ENCODE measurements at places on chromosomes 2 and 18.
A peak's percentile ranks its signal among the peaks of the same experiment; 100 is the strongest.

DNA sequence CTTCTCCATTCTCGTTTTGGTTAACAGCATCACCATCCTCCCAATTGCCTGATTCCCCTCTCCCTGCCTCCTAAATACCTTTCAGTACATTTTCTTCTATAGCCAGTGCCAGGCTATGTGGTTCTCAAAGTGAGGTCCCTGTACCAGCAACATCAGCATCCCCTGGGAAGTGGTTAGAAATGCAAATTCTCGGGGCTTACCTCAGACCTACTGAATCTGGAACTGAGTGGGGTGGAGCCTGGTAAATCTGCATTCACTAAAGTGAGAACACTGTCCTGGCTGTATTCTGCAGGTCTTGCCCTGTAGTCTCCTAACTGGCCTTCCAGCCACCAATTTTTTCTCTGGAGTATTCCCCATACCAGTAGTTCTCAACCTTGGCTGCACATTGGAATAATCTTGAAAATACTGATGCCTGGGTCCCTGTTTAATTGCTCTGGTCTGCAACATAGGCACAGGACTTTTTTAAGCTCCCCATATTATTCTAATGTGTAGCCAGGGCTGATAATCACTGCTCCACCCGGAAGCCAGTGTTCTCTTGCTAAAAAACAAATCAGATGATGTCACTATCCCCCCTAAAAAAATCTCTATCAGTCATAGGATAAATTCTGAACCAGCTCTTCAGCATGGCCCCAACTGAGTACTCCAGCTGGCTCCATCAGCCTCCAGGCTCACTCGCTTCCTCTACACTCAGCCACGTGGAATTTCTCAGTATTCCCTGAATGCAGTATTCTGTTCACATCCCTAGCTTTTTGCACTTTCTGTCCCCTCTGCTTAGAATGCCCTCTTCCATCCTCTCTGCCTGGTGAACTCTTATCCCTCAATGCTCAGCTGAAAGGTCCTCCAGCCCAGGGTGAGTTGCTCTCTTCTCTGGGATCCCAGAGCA is 98.4 kb downstream of the CDK15 start:
- DNase-seq, result peak; percentile 81

DNA sequence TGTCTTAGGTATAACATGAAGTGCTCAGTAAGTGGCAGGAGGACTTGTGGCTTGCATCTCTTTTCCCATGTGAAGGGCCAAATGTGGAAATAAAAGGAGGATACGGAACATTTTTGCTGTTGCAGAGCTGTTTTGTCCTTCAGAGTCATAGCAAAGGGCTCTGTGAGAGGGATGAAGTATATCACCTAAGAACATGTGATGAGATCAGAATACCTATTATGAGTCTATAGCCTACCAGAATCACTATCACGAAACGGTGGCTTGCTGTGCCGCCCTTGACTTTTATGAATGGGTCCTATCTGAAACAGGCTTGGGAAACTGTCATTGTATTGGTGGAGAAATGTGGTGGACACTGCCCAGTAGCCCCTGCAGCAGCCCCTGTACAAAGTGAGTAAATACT is 67.0 kb upstream of the ITGB6 start:
- no peak for DNase-seq

GRCh38 chr18:24988253-24988840 is 363.6 kb downstream of the ZNF521 start:
- DNase-seq, result no peak

- no peak for DNase-seq
Measured at GRCh38 chr2:447902-448665, 160.2 kb upstream of the ALKAL2 start.

DNA sequence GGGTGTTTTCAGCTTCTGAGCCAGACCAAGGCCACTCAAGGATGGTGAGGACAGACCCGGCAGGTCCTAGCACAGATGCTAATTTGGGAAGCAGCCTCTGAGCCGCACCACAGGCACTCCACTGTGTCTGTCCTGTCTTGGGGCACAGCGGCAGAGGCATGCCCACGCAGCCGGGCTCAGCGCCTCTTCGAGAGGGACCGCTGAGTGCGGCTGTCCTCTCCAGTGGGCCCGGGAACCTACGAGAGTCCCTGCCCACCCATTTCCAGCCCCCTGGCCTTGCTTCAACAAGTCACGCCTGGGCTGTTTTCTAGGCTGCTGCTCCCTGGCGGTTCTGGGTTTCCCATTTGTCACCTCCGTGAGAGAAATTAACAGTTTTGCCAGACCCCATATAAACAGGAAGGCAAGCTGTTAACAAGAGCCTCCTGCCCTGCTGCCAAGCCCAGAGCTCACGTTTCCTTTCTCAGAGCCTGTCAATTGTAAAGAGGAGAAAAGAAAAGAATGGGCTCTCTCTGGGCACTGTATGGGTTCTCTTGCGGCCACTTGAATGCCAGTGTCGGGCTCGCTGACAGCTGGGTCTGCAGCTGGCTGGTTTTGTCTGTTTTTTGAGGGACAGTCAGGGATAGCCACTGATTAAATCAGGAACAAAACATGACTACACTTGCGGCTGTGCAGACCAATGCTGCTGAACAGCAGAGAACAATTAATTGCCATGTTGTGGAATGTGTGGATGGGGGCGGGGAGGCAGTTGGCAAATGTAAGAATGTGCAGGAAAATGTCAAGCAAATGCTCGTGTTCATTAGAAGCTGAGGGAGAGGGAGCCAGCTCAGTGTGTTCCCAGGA is 30.6 kb downstream of the TMEM17 start:
- peak; percentile 58 for DNase-seq

DNA sequence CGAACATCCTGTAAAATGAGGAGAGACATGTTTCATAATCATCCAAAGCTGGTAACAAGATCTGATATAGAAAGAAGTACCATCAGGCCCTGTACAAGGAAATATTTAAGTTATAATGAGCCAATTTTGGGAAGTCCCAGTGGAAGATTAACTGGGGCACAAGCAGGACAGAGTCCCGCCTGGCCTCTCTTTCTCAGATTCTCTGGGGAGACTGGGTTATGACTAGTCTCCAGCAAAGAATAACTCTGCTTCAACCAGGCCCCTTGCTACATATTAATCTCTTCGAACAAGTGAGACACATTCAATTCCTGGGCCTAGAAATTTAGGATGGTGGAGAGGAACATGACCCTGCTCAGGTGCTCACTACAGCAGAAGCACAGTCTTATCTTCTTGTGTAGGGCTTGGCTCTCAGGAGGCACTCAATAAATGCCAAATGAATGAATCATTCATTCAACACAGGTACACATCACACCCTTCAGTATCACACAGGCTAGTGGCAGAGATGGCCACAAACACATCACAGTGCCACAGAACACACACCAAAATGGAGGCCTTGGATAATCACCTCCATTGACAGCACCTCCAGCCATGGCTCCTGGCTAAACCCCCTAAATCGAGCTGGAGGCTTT is 46.4 kb upstream of the RNF152 start:
- DNase-seq, result no peak

DNA sequence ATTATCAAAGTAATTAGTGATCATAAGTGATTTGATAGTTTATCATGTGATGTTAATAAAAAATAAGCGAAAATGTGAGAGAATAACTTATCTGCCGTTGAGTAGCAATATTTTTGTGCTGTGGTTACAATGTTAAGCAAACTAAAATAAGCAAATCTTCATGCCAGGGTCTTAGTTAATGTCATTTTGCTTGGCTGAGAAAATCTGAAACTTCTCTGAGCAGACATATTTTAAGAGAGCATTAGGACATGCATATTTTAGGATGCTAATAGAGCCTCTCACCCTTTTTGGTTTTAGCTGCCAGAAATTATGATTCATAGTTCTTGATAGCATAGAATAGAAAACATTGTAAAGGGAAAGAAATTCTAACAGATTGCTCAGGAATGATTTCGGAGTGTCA is 233.5 kb upstream of the ZEB2 start:
- DNase-seq, result peak; percentile 24

GRCh38 chr2:1461507-1462390 is 48.5 kb downstream of the TPO start:
- DNase-seq, result no peak

GRCh38 chr2:155766342-155767115 is 566.0 kb downstream of the NR4A2 start:
- no peak for DNase-seq

DNA sequence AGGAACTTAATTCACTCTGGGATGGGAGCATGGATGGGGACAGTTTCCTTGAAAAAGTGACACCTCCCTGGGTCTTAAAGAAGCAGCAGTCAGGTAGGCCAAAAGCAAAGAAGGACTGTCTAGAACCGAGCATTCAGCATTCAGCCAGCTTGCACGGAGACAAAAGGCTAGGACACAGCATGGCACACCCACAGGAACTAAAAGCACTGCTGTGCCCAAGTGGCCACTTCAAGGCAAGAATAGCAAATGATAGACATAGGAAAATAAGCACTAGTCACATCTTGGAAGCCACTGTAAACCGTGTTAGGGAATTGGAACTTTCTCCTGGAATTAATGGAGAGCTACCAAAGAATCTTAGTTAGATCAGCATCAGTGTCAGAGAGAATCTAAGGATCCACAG is 47.0 kb downstream of the LRP2 start:
- DNase-seq, result no peak

DNA sequence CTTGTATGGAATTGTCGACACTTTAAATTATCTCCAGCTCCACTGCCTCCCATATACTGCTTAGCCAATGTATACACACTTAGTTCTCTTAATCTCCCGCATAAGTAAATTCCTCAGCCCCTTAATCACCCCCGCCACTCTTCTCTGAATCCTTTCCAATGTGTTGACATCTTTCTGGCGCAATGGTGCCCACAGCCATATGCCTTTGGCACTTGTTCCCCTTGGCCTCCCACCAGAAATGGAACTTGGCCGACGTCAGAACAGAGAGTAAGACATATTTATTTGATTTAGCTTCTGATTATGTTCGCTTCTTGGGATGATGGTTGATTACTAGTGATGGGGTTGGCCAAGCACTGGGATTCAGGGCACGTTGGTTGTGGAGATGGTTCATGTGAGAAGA is 1089.3 kb upstream of the CELF4 start:
- DNase-seq, result peak; percentile 12

DNA sequence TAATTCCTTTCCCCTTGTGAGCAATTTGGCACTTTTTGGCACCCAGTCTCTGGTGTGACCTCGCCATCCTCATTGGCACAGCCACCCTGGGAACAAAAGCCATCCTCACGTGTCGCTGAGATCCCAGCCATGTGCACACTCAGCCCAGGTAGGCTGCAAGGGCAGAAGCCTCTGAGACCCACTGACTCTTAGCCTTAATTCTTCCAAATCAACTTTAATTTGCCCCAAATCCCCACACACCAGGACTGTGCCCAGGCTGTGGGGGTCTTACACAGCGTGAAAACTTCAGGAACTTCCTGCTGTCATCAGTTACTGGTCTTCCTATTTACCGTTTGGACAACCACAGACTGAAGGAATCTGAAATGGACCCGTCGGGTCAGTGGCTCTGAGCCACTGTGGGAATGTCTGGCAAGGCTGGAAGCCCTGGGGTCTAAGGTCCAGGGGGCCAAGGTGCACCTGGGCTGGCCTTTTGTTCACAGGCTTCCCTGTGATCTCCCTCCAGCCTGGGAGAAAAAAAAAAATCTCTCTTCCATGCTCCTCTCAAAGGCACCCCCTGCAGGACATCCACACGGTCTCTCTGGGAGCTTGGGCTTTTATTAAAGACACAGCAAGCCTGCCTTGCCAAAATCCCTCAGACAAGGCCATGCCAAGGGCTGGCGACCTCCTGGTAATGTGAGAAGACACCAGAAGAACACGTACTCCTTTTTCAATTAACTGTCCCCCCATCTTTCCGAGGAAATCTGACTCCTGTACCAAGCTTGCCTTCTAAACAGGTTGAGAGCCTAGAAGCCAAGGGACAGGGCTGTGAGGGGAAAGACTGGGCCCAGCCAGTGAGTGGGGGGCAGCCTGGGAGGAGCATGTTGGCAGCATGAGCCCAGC is 42.1 kb upstream of the LAPTM4A start:
- DNase-seq, result peak; percentile 77

- DNase-seq, result no peak
Measured at GRCh38 chr2:155099784-155100183, 401.3 kb downstream of the KCNJ3 start.

DNA sequence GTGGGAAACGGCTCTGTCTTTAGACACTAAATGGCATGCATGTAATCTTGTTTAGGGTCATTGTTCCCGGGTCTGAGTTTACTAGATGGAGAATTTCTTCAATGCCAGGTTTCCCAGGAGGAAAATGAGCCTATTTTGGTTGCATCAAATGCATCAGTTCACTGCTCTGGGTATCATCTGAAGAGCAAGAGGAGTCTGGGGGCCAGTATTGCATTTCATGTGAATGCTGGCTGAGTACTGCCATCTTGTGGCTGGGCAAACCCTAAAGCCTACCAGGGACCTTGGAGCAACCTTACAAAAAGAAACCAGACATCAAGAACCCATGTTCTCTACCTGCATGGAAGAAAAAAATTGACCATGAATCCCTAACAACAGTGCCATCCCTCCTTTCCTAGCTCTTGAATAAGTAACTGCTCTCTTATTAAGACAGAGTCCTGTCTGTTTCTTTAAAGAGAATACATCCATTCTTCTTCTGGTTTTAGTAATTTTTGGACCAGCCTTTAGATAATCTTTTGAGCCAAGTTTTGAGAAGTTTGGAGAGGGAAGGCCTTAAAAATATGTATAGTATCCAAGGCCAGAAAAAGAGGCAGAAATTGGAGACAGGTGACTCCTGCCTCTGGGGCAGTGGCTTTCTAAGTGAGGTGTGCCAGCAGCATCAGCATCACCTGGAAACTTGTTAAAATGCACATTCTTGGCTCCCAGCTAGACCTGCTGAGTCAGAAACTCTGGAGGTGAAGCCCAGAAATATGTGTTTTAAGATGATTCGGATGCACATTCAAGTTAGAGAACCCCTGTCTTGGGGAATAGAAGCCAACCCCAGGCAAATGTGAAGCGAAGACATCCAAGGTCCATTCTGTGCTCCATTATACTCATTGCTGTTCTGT is 261.0 kb upstream of the CXCR4 start:
- DNase-seq, result peak; percentile 8

- no peak for DNase-seq
Measured at GRCh38 chr2:240974771-240975572, 23.4 kb upstream of the SNED1 start.

DNA sequence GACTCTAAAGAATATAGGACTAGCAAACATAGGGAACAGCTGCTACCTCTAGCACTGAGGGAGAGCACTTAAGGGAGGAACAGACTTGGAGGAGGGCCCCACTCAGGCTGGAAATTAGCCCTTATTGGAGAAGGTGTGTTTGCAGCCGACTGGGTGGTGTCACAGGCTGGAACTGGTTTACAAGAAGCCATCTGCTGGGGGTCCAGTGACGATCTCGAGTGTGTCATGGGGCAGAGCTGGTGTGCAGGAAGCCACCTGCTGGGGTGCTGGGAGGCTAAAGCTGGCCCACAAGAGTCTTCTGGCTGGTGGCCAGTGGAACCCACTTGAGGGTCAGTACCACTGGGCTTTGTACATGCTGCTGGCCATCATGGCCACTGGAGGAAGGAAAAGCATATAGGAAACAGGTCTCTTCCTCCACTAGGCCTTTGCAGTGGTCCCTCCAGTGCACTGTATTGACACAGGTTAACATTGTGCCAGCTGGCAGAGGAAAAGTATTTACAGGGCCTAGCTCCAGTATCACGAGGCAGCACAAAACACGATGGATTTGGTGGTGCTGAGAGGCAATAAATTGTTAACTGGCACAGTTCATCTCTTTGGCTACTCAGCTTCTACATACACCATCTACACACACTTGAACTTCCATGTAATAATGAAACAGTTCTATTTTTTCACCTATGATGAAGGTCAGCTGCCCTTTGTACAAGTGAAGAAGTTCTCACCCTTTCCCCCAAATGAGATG is 43.6 kb downstream of the MAP3K20 start:
- no peak for DNase-seq

- DNase-seq, result no peak
Measured at GRCh38 chr2:202112041-202112440, 39.0 kb downstream of the KIAA2012 start.

GRCh38 chr2:12721566-12722446 is 5.1 kb downstream of the TRIB2 start:
- DNase-seq, result peak; percentile 63

- DNase-seq, result peak; percentile 52
Measured at GRCh38 chr18:62663731-62664336, 51.5 kb upstream of the PHLPP1 start.
